Stimulated activated naive CD8-positive, alpha-beta T cell treated with anti-CD3 and anti-CD28 coated beads, Interleukin-15, Interleukin-2, amounts not matched to agents 100 U/mL and 50 U/mL, for 24 hours (primary cell): ENCODE measurements at places on chromosomes 1 and 21.

- no peak for DNase-seq
Measured at GRCh38 chr21:43357715-43358430, 69.1 kb downstream of the SIK1 start.

DNA sequence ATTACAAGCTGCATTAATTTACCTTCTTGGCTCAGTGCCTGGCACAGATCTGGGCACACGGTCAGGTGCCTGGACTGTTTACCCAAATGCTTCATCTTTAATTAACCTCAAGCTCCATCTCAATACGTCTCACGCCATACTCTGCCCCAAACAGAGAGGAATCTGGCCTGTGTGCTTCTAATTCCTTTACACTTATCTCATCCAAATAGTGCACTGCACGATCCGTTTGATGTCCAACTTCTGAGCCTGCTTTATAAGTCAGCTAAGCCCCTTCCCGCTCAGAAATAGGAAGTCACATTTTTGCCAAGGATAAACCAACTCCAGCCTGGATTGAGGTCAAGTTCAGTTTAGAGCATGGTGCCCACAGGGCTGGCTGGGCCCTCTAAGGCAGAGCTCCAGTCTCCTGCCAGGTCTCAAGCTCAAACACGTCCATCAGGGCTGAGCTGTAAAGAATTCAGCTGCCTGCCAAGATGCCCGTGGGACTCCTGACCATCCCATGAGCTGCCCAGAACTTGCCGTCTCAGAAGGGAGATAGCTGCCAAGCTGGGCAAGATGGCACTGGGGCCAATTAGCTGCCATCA lies 233.5 kb downstream of the TRABD2B start:
- no peak for DNase-seq

- no peak for DNase-seq
Measured at GRCh38 chr1:40763742-40764532, 19.6 kb upstream of the KCNQ4 start.

DNA sequence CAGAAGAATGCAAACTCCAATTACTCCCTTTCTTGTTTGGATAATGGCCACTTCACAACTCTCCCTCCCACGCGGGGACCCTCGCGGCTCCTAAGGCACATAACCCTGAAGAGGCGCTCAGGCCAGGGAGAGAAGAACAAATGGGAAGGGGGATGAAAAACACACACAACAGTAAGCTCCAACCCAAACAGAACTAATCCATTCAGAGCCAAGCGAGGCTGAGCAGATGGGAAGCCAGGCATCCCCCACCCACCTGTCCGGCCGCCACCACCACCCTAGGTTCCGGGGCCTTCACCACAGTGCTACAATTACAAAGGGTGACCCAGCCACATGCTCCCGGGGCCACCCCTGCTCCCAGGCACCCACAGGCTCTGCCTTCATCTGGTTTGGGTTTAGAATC lies 101.5 kb downstream of the MRPL37 start:
- DNase-seq: peak; percentile 32

DNA sequence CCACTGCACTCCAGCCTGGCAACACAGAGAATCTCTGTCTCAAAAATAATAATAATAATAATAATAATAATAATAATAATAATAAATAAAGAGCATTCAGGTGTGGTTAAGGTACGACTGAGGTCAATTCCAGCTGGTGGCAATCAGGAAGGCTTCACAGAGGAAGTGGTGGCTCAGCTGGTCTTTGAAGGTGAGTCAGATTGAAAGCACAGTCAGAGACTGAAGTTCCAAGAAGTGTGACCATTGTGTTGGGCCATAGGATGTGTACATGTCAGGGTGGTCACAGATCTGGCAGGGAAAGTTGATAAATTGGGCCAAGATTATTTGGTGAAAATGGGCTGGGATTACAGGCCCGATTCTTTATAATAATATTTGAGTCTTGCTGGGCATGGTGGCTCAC lies 31.0 kb upstream of the MED18 start:
- peak; percentile 10 for DNase-seq

- no peak for DNase-seq
Measured at GRCh38 chr1:214933375-214933774, 149.2 kb upstream of the KCNK2 start.

GRCh38 chr1:8338526-8339202 lies 20.8 kb downstream of the SLC45A1 start:
- no peak for DNase-seq

GRCh38 chr1:17831597-17831996 lies 76.5 kb downstream of the ACTL8 start:
- no peak for DNase-seq

DNA sequence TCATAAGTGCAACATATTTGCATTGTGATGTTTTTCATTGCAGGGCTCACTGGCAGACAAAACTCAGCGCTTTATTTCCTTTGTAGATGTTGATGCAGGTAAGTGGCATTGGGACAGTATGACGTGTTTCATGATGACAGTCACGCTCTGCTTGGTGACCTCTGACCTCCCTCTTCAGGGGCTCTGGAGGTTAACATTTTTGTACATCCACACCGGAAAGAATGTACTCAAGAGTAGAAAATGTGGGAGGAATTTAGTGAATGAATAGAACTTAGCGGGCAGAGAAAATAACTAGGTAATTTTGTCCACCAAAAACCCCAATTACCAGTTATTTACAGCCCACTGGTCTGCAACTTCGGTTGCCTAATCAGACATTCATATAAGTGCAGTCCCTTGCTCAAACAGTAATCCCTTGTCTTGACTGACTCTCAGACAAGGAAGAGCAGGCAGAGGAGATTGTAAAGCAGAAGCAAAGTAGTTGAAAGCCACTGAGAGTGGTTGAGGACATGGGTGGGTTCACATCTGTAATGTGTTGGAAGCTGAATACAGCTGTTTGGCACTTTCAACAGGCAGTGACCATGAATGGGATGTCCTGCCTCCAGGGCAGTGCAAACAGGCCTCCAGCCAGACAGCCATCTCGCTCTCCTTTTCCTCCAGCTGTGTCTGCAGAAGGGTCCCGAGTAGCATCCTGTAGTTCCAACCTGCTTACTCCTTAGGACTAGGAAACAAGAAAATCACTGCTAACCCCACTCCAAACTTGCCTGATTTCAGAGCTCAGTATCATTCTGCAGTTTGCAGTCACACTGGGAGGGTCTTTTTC lies 188.9 kb downstream of the NRIP1 start:
- no peak for DNase-seq

DNA sequence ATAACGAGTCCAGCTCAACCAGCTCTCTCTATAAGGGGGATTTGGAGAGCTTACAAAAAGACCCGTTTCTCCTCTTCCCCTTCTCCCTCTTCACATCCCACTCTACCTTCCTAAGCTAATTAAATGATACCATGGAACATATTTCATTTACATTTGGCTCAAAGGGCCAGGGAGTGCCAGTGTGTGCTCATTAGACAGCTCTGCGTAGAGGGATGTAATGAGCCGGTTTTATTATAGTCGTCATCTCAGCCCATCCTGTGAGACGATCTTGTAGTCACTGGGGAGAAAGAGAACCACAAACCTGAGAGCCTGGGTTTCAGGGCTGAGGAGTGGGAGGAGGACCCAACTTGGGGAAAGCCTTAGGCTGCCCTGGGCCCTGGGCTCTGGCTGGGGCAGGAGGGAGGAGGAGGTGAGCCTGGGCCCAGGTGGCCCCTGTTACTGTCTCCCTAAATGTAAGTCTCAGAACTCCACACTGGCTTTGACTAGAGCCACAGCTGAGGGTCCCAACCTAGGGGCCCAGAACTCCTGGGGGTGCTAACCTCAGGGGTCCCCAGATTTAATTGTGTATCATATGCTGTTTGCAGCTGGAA lies 354.6 kb downstream of the MATN1 start:
- DNase-seq: no peak

- no peak for DNase-seq
Measured at GRCh38 chr1:222769181-222769580, 32.2 kb downstream of the FAM177B start.

DNA sequence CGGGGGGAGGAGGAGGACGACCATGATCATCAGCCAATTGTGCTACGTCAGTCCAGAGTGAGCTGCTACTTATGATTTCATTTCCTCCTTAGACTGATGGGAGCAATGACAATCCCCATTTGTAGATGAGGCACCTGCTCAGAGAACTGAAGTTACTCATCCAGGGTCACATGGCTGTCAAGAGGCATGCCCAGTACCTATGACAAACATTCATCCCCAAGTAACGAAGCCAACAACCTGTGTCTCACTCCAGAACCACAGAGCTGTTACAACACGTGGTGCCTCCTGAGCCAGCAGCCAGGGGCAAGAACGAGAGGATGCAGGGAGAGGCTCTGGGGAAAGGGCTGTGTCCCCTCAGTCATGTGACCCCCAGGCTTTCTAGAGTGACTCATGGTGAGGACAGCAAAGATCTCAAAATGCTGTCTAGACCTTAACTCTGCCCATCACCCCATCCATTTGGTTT lies 93.6 kb downstream of the SIM2 start:
- no peak for DNase-seq

GRCh38 chr21:31557421-31558188 lies 101.9 kb upstream of the SOD1 start:
- DNase-seq: peak; percentile 33

- no peak for DNase-seq
Measured at GRCh38 chr21:18620436-18620835, 216.9 kb upstream of the TMPRSS15 start.

GRCh38 chr1:78369546-78369945 lies 121.2 kb upstream of the PTGFR start:
- no peak for DNase-seq

DNA sequence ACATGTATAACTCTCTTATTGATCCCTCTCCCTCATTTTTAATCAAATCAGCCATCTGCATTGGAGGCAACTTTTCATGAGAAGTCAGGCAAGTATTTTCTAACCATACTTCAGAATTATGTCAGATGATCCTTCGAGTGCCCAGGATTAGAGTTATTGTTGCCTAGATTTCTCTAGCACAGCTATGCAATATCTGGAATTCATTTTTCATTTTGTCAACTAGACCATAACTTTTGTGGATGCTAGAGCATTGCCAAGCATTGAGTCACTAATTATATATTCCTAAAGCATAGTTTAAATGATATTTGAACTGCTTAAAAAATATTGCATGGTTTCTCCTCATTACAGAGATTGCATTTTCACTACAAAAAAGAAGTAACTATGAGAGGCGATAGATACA lies 21.2 kb downstream of the HFM1 start:
- no peak for DNase-seq

GRCh38 chr21:34857122-34857713 lies 188.4 kb downstream of the CLIC6 start:
- no peak for DNase-seq

- no peak for DNase-seq
Measured at GRCh38 chr1:79587229-79587628, 580.7 kb upstream of the ADGRL4 start.

- no peak for DNase-seq
Measured at GRCh38 chr1:94661431-94661932, 119.9 kb upstream of the F3 start.

DNA sequence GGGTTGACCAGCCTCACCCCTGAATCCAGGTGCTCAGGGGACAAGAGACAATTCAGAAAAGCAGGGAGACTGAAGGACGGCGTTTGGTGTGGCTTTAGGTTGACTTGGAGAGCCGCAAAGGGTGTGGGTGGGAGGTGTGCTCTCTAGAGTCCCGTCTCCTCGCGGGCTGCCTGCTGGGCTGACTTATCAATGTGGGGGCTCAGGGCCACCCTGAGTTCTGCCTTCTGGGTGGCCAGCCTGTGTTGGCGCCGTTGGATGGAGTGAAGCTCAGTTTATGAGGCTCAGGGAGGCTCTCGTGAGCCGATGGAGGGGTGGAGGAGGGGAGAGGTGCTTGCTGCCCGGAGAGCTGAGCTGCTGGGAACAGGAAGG lies 13.0 kb downstream of the GPR137B start:
- DNase-seq: no peak

- no peak for DNase-seq
Measured at GRCh38 chr1:177809819-177810218, 160.0 kb downstream of the SEC16B start.

DNA sequence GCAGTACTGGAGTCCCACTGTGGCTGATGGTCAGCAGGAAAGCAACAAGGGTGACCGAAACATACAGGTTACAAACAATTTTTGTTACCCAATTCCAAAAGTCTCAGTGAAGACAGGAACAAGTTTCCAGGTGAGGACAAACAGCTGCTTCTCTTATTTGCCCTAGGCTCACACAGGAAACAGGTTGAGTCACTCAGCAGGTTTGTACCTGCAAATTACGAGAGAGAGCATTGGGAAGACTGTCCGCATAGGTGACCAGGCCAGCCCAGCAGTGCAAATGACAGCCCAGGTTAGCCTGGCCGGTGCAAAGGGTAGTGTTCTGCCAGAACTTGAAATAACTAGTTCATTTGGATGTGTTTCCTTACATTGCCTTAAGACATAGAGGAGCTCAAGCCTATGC lies 40.0 kb upstream of the DSCAM start:
- DNase-seq: no peak

DNA sequence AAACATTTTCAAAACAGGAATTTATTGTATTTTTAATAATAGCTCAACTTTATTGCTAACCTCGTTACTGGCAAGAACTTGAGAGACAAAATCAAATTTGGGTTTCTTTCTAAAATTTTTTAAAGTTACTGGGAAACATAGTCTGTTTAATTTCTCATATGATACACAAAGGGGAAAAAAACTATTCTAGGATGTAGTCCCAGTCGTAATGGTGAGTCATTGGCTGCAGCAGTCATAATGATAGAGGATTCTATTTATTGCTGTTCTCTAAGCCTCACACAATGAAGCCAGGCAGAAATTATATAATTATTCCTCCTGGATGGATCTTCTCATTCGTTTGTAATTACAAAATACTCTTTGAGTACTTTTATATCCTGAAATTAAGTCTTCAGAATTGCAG lies 326.5 kb upstream of the SGIP1 start:
- DNase-seq: no peak

DNA sequence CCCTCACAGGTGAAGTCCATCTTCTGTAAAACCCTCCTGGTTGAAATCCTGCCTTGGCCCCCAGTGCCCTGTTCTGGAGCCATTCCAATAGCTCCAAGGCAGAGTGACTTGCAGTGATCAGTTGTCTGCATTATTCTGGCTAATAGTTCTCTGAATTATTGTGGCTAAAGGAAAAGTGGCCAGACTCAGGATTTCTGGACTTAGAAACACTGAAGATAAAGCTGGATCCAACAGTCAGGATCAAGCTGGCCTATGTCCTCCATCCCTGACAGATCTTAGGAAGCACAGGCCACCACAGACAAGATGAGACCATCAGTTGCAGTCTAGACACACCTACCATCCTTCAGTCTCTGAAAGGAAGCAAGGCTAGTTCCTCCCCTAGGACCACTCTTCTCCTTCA lies 801 bp upstream of the C2CD4D start:
- no peak for DNase-seq

DNA sequence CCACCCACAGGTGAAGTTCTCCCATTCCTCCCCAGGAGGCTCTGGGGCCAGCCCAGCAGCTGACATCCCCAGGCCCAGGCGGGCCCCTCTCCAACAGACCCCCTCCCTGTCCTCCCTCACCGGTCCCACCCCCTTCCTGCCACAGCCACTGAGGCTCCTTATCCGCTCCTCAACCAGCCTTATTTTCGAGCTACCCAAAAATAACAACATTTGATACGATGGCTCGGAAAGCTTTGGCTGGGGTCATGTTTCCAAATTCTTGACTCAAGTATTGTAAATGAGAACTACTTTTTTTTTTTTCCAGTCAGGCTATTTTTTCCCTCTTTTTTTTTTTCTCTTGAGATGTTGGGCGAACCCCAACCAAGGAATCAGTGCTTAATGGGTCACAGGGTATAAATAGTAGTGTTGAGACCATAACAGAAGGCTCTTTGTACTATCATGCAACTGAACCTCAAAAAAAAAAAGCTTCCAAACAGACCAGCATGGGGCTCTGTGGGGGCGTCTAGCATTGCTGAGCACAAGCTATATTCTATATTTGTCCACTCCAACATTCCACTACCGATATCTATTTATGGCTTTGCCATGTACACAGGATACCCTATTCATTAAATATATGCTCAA lies 27.2 kb downstream of the IRF2BP2 start:
- DNase-seq: no peak
